ENCODE measurements at places on chromosomes 12 and 14.

DNA sequence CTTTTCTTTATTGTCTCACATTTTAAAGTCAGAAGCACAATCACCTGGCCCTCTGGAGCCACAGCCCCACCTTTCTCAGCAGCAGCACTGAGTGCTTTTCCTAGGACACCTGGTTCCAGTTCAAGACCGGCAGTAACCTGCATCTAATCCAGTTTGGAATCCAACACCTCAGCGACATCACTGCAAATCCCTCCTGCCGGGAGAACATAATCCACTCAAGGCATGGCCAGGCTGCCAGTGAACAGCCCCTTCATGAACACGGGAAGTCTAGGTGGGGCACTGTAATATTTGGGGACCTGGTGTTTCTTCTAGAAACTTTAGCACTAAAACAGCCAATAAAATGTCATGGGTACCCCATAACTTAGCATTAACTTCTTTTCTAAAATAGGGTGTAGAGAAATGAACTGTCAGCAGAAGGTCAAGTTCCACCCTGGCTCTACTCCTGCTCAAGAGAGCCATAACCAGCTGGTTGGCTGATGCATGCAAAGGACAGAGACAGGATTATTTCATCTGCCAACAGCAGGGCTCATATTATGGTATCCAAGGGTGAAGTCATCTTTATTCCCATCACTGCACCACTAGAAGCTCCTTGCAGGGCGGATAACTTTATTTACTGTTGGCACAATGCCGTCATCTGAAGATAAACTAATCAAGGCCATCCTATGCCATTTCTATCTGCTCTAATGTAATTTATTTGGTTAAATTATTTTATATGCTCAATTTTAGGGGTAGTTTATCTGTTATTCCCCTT lies 76.7 kb downstream of the TTC7B start:
- no peak for DNase-seq

GRCh38 chr14:39229601-39230110 lies 4.1 kb upstream of the MIA2 start:
- DNase-seq: no peak

DNA sequence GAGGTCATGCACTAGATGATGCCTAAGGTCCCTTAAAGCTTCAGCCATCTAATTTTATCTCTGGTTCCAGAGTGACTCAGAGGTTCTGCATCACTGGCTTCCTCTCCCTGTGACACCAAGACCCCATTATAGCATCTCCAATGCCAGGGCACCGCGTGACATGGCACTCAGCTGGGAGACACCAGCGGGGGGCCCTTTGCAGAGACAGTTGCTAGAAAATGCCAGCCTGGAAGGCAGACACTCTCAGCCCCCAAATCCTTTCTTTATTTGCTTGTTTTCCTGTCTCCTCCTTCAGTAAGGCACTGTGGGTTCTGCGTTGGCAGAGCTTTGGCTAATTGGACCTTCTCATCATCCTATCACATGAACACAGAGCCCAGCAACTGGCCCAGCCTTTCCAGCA lies 123.5 kb upstream of the VRK1 start:
- no peak for DNase-seq

DNA sequence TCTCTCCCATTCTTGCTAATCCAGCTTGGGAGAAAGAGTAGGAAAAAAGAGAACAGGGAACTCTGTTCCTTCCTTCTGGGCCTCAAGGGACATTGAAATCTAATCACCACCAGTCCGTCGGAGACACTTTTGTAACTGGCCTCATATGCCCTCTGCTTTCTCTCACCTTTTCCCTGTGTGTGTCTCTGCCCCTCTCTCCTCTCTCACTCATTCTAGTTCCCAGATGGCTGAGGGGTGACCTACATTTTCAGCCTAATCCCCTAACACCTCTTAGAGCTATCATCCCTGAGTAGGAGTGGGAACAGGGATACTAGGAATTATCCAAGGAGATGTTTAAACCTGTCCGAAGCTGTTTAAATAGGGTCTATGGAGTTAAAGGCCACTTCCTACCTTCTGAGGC lies 8.9 kb upstream of the PCK2 start:
- no peak for DNase-seq

- DNase-seq: no peak
These were observed 1.5 kb downstream of the TTC6 start for GRCh38 chr14:37596790-37597472.

DNA sequence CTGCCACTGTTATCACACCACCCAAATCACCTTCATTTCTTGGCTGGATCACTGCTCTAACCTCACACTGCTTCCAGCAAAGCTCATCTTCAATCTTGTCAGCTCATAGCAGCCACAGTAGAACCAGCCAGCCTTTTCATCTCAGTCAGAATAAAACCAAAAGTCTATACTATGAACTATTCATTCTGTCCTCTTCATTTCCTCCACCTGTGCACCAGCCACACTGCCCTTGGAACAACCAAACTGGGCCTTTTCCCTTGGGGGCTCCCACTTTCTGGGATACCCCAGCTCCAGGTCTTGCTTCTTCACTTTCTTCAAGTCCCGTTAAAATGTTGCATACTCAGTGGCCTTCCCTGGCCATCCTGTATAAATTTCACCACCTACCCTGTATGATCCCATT lies 234.4 kb upstream of the DAAM1 start:
- DNase-seq: no peak

DNA sequence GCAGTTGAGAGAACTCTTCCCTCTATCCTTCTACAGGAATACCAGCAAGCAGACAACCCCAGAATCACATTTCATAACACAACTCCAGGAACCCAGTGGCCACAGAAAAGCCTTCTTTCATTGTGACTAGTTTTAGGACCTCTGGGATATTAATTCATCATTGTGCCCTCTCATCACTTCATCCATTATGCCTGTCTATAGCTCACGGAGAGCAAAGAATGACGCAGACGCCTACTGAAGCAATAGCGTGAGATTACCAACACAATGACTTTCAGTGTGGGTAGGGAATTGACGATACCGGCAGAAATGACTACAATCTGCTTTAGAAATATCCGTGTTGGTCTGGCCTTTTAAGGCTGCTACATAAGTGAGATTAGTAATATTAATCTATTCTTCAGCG lies 158.1 kb upstream of the FOXG1 start:
- peak; percentile 10 for DNase-seq

- no peak for DNase-seq
These were observed 128.1 kb downstream of the PPM1H start for GRCh38 chr12:62806893-62807292.

GRCh38 chr14:81400852-81401251 lies 728 bp upstream of the STON2 start:
- DNase-seq: peak; percentile 100

- DNase-seq: peak; percentile 99
These were observed 129.3 kb downstream of the ZFP36L1 start for GRCh38 chr14:68663385-68664076.

- DNase-seq: no peak
These were observed 214.8 kb downstream of the MSRB3 start for GRCh38 chr12:65492998-65493912.

DNA sequence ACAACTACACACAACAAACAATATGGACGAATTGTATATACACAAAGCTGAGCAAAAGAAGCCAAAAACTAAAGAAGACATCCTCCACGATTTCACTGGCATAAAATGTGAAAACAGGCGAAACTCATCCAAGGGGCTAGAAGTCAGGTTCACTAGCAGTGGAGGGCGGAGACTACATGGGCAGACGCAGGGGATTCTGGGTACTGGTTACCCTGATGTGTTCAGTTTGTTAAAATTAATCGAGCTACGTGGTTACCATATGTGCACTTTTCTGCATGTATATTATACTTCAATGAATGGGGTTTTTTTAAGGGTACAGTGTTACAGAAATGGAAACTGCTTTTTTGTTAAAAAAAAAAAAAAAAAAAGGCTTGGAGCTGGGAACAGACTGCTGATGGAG lies 12.3 kb downstream of the KDM2B start:
- no peak for DNase-seq

DNA sequence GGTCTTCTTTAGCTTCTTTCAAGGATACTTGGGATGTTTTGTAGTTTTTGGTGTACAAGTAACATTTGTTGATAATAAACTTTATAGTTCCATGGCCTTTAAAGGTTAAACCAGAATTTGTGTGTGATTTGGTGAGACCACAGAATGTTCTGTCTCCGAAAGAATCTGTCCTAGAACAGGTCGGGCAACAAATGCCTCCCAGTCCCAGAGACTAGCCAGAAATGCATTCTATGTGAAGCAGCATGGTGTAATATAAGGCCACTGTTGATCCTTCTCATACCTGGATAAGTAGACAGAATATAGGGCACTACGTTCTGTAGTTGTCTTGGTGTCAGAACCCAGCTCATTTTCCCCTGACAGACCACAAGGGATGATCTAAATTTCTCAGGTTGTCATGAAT lies 10.0 kb downstream of the STYK1 start:
- DNase-seq: no peak

DNA sequence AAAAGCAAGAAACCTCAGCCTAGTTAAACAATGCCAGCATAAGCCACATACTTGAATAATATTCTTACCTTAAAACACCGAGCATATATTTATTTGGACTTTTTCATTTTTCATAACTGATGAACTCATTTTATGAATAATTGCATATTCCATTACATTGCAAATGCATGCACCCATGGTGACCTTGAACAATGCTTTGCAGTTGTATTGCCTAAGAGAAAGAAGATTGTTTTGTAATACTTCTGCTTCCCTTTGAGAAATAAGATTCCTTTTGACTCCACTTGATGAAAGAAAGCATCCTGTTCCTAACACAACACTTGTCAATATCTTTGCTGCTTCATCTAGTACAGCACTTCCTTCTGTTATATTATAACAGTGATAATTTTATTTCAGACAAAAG lies 1182.2 kb downstream of the FLRT2 start:
- no peak for DNase-seq

- no peak for DNase-seq
These were observed 6.6 kb downstream of the LRRC9 start for GRCh38 chr14:59926534-59926933.

- no peak for DNase-seq
These were observed 153.1 kb upstream of the RPH3A start for GRCh38 chr12:112638420-112638819.

DNA sequence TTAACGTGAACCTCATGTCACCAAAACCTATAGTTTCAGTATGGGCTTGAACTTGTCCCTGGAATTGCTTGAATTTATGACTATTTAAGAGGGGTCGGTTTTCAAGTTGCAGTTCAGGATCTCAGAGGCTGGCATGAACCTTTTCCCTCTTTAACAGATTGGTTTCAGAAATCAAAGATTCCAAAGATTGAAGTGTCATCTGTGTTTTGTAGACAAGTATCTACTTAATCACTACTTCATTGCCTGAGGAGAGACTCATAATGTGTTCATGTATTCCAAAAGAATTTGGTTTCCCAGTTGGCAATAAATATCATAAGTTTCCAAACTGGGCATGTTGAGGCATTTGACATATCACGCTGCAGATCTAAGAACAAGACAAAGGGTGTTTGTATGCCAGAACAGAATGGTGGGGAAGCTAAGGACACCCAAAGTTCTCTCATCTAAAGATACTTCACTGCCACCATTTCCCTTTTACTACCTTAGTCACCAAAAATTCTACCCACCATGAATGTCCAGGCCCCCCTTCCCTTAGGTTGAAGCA lies 199.5 kb downstream of the NUAK1 start:
- DNase-seq: no peak

- no peak for DNase-seq
These were observed 139.1 kb upstream of the C14orf180 start for GRCh38 chr14:104440297-104440956.

GRCh38 chr12:32131666-32132065 lies 25.0 kb downstream of the BICD1 start:
- no peak for DNase-seq

GRCh38 chr12:54018468-54018984 lies 9.7 kb upstream of the HOXC6 start:
- DNase-seq: peak; percentile 80

GRCh38 chr12:26143291-26143690 lies 18.5 kb upstream of the BHLHE41 start:
- no peak for DNase-seq

GRCh38 chr12:46214668-46215436 lies 54.0 kb downstream of the SLC38A1 start:
- DNase-seq: no peak

GRCh38 chr12:131312793-131313545 lies 359.3 kb downstream of the ADGRD1 start:
- DNase-seq: no peak

- no peak for DNase-seq
These were observed 821.2 kb downstream of the VRK1 start for GRCh38 chr14:97618401-97618800.

GRCh38 chr12:15982471-15982870 lies 71.3 kb downstream of the DERA start:
- peak; percentile 68 for DNase-seq

GRCh38 chr14:74905595-74906142 lies 17.4 kb downstream of the RPS6KL1 start:
- DNase-seq: peak; percentile 52

DNA sequence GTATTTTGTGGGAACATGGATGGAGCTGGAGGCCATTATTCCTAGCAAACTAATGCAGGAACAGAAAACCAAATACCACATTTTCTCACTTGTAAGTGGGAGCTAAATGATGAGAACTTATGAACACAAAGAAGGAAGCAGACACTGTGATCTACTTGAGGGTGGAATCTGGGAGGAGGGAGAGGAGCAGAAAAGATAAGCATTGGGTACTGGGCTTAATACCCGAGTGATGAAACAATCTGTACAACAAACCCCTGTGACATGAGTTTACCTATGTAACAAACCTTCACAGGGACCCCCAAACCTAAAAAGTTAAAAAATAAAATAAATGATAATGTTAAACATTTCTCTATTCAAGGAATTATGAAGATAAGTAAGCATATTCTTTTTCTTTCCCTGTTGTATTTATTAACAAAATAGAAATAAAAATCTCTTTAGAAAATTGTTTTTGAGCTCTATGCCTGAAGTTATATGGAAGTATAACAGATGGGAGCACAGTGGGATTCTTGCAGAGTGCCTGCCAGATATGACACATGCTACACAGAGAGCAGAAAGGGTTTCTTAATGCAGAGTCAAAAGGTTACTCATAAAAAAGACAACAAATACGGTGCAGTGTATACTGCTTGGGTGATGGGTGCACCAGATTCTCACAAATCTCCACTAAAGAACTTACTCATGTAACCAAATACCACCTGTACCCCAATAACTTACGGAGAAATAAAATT lies 52.0 kb upstream of the SYNE2 start:
- DNase-seq: peak; percentile 10

Data from fibroblast of mammary gland (primary cell).